ENCODE measurements at places on chromosomes 1 and 21.

- no peak for DNase-seq
Measured at GRCh38 chr1:204927673-204928641, 57.3 kb downstream of the NFASC start.

DNA sequence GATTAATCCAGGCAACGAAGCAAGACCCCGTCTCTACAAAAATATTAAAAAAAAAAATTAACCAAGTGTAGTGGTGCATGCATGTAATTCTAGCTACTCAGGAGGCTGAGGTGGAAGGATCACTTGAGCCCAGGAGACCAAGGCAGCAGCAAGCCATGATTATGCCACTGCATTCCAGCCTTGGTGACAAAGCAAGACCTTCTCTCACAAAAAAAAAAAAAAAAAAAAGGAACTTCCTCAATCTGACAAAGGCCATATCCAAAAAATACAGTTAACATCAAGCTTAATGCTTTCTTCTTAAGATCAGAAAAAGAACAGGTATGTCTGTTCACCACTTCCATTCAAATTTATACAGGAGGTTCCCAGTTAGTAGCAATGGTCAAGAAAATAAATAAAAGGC lies 54.4 kb downstream of the EVI5 start:
- no peak for DNase-seq

DNA sequence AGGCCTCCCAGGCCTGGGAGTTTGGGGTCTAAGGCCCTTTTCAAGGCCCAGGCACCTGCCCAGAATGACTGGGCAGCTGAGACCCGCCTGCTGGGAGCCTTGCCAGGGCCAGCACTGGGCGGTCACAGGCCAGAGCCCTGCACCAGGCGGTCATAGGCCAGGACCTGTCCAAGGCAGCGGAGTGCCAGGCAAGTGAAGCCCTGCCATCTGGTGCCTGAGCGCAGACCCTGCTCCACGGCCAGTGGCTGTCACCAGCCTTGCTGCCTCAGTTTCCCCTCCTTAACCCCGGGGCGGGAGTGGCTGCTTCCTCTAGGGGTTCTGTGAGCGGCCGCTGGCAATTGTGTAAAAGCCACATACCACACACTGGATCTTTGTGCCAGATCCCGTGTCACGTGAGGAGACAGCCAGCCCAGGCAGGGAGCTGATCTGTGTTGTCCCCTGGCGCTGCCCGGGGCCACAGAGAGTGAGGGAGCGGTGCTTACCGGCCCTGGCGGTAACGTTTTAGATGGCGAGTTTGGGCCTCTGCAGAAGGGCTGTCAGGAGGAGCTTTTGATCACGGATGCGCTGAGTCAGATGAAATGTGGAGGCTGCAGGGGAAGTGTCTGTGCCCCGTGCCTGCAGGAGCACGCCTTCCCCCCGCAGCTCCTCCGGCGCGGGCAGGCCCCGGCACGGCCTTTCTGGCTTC lies 4.6 kb downstream of the COL18A1 start:
- no peak for DNase-seq

- DNase-seq = no peak
Measured at GRCh38 chr1:64033667-64034220, 169.7 kb upstream of the UBE2U start.

- no peak for DNase-seq
Measured at GRCh38 chr1:192945390-192946130, 113.6 kb downstream of the UCHL5 start.

DNA sequence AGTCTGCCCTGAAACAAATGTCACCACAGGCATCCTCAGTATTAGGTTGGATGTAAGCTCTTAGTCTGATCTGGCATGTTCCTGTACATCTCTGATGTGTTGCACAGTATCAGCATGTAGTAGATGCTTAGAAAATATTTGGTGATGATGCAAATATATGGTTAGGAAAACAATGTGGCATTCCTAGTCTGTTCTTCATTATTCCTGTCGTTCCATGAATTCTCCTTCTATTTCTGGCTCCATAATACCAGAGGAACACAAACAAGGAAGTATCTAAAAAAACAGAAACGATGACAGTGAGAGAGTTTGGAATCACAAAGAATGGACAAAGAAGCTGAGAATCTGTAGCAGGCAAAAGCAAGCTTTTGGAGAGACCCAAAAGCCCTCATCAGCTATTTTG lies 236.6 kb downstream of the HHAT start:
- DNase-seq = no peak

GRCh38 chr1:69528376-69528775 lies 39.3 kb upstream of the LRRC7 start:
- no peak for DNase-seq

GRCh38 chr21:17758683-17759082 lies 60.5 kb downstream of the C21orf91 start:
- no peak for DNase-seq

DNA sequence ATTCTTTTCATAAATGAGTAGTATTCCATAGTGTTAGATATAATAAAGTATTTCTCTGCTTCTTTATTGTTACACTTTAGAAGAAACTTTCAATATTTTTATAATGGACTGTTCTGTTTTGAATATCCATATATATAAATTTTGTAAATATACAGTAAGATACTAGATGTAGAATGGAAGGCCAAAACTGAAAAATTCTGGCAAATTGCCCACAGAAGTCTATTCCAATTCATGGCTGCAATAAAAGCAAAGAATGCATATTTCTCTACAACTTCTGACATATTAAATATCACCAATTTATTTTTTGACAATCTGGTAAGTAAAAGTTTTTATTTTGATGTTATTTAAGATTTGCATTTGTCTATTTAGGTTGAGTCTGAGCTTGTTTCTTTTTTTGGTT lies 532.5 kb downstream of the NCAM2 start:
- no peak for DNase-seq

DNA sequence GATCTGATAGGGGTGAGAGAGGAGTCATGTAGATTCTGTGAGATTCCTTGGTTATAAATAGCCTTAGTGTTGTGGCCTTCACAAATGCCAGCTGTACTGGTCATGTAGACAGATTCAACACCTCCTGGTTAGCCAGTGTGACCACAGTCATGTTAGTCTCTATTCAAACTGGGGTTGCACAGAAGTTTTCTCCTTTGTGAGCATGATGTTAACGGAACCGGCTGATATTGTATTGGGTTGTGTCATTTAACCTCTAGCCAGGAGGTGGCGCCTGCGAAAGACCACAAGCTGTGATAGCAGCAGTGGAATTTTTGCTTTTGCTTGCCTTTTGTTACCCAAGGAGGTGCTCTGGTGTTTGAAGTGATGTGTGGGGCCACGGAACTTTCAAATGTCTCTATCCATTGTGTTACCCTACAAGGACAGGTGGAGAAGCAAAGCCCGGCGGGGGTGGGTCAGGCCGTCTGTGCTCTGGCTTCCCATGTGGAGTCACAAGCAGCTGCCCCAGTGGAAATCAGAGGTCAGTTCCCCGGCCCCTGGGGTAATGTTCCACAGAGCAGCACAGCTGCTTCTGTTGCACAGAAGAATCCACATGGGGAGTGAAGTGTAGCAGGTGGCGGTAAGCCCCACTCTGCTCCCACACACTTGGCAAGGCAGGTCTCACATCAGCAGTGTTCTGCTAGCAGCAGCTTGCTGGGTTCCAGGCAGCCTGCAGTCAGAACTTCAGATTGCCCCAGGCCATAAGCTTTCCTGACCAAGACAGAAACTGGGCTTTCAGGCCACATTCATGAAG lies 112.6 kb downstream of the ADAMTS1 start:
- no peak for DNase-seq

- no peak for DNase-seq
Measured at GRCh38 chr1:184389446-184389845, 2.6 kb downstream of the C1orf21 start.

- no peak for DNase-seq
Measured at GRCh38 chr1:178645808-178646200, 79.2 kb upstream of the RALGPS2 start.

GRCh38 chr1:30743584-30744059 lies 14.0 kb downstream of the LAPTM5 start:
- DNase-seq = no peak

DNA sequence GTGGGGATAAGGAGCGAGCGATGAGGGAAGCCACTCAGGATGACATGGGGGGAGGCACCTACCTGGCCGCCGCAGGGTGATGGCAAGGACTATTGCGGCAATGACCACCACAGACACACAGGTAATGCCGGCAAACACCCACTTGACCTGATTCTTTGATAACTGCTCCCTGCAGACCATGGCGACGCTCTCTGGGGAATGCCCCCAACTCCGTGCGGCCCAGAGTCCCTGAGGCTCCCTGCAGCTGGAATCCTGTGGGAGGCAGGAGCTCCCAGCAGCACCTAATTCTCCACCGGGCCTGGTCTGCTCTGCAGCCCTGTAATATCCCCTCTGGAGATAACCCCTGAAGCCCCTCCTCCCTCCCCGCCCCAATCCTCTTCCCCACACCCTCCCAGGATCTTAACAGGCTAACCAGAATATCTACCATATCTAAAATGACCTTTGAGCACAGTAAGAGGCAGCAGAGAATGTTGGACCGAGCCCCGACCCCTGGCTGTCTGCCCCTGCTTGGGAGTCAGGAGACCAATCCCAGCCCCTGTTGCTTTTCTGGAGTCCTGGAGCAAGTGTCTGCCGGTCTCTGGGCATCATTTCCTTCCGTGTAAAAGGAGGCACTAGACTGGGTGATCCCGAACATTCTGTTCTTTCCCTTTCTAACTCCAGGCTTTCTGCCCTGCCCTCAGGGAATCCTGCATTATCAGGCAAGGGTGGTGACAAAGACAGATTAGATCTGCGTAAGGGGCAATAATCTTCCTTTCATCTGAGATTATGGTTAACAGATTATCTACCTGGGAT lies at the start of gene FAM151A:
Gene FAM151A, minus strand, starts transcription at position 310 of the 792 bp plus-strand sequence. Its CDS starts 130 bp downstream, at position 180.
- no peak for DNase-seq

- no peak for DNase-seq
Measured at GRCh38 chr1:185404291-185404690, 87.2 kb upstream of the IVNS1ABP start.
